ENCODE measurements at places on chromosomes 7 and 10. TPM values are rescaled to one million over a fixed set of nuclear protein-coding genes. Genes with fewer than 3 reads are reported as not detected.

WNT16 gene
- total RNA-seq: 0.11 TPM

NEBL gene
- total RNA-seq: 597 TPM

TEX47 gene
- total RNA-seq: 0.24 TPM

DNA sequence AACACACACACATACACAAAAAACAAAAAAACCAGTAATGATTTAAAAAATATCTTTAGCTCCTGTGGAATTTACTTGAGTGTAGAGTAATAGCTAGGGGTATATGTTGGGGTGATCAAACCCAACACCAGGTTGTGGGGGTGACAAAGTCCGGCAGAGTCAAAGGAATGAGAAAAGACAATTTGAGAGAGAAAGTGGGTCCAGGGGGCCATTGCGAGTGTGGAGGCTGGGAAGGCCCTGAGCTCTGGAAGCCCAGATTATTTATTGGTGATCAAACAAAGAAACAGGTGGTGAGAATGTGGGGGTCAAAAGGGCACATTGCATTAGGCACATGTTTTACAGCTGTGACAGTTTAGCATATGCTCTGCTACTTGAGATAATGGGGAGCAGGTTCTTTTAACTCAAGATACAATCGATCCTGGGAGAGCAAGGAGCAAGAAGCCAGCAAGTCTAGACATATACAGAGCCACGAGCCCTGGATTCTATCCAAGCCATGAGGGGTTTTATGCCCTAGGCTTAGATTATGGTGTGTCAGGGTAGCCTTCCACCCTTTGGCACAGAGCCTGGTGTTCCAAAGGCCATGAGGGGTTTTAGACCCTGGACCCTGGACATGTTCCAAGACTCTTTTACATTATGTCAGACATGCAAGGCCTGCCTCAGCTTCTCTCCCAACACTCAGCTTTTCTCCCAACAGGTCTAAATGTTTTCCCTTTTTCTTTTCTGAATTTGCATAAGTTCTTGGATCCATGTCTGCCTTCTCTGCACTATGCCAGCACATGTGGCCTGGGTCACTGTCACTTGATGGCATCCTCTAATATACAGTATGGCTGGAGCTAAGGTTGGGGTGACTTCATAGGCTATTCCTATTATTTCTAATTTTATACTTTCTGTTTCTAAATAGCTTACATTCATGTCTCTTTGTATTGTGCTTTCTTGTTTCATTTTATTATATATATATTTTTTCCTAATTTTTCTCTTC, 48.6 kb upstream of the MKI67 start:
- DNase-seq: no peak

GRCh38 chr10:43284341-43284910, 17.6 kb upstream of the RASGEF1A start:
- DNase-seq: no peak

GRCh38 chr7:30403477-30403876, 75.1 kb downstream of the NOD1 start:
- DNase-seq: no peak

DNA sequence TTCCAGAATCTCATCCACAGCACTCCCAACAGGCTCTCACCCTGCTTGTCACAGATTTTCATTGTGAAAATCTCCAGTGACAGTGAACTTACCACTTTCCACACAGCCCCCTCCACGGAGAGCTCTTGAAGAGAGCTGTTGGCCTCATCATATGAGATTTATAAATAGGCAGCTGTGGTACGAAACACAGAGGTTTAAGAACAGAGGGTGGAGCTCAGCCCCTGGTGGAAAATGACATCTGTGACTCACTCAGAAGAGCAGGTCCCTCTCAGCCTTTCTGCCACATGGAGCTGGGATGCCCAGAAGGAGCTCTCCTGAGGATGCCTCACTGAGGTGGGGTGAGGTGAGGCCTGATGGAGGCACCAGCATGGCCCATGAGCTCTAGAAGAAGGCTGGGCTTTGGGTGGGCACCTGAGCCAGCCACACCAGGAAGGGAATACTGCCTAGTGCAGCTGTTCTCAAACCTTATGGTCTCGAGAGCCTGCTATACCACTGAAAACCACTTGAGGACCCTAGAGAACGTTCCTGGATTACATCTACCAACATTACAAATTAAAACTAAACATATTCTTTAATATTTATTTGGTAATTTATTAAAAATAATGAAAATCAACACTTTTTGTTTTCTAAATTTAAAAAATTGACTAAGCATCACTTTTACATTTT, 25.8 kb upstream of the EEPD1 start:
- DNase-seq: no peak

DNA sequence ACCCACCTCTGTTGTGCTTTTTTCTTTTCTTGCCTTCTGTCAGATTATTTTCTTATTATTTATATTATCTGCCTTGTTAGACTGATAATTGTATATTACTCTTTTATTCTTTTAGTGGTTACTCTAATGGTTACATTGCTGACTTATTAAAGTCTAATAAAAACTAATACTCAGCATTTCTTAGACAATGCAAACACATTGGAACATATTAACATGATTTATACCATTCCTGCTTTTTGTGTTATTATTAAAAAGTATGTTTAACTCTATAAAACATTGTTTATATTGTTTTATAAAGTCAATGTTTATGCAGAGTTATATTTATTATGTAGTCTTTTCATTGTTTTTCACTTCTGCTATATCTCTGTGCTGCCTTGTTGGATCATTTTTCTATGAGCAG, 68.0 kb upstream of the CACNA2D1 start:
- DNase-seq: no peak

- no peak for DNase-seq
Observed at GRCh38 chr7:17139081-17139480, 159.4 kb upstream of the AHR start.

GRCh38 chr7:15753887-15754579, 67.5 kb upstream of the MEOX2 start:
- DNase-seq: no peak

- DNase-seq: no peak
Observed at GRCh38 chr10:56349611-56350010, 11.4 kb downstream of the ZWINT start.
